ENCODE measurements at places on chromosomes 2 and 18.

- DNase-seq: no peak
Observed at GRCh38 chr2:235055891-235056516, 104.2 kb downstream of the SH3BP4 start.

GRCh38 chr18:58755304-58756010 is 84.2 kb downstream of the MALT1 start:
- no peak for DNase-seq

DNA sequence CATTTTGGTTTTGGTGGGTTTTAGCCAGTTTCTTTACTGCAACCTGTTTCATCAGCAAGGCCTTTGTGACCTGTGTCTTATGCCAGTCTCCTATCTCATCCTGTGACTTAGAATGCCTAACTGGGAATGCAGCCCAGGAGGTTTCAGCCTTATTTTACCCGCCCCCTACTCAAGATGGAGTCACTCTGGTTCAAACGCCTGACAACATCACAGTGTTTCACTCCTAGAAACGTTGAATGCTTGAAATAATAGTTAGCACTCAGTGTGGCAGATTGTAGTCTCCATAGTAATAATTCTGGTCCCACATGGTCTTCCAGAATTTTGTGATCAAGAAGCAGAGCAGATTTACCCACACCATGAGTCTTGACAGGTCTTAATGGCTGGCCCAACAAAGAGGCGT is 159.0 kb upstream of the TRIB2 start:
- no peak for DNase-seq

DNA sequence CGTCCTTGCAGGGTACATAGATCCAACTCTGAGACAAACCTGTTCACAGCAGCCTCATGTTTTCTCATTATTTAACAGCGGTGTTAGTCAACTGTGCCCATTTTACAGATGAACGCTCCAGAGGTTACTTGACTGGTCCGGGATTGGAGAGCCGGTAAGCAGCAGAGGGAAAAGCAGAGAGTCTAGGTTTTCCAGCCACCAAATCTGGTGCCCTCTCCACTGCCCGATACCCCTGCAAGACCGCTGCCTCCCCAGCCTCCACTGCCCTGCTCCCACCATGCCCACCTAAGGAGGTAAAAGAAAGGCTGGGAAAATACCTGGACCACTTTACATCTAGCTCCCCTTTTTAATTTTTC is 51.5 kb downstream of the EIPR1 start:
- DNase-seq: no peak

GRCh38 chr2:4840791-4841190 is 851.4 kb upstream of the SOX11 start:
- DNase-seq: no peak

DNA sequence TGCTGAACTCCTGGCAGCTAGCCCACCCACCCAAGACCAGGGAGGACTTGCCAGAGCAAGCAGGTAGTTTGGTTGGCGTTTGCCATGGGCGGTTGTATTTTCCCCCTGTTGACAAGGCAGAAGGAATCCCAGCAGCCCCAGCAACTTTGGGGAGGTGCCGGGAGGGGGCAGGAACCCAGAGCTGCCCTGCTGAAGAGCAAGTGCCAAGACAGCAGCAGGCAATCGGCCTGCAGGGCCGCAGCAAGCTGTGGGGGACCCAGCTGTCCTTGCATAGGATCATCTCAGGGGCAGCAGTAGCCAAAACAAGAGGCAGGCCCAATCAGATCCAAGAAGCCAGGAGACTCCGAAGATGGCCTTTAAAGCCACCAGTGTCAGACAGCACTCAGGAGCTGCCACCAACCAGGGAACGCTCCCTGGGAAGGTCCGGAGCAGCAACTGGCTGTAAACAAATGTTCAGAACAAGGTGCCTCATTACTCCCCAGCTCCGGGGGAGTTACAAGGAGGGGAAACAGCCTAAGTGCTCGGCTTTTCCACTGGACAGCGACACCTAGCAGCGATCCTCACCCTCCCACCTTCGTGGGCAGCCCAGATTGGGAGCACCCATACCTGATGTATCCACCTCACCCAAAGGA is 2.1 kb downstream of the ST8SIA5 start:
- DNase-seq: no peak

GRCh38 chr2:136243638-136244535 is 125.9 kb upstream of the CXCR4 start:
- DNase-seq: no peak

DNA sequence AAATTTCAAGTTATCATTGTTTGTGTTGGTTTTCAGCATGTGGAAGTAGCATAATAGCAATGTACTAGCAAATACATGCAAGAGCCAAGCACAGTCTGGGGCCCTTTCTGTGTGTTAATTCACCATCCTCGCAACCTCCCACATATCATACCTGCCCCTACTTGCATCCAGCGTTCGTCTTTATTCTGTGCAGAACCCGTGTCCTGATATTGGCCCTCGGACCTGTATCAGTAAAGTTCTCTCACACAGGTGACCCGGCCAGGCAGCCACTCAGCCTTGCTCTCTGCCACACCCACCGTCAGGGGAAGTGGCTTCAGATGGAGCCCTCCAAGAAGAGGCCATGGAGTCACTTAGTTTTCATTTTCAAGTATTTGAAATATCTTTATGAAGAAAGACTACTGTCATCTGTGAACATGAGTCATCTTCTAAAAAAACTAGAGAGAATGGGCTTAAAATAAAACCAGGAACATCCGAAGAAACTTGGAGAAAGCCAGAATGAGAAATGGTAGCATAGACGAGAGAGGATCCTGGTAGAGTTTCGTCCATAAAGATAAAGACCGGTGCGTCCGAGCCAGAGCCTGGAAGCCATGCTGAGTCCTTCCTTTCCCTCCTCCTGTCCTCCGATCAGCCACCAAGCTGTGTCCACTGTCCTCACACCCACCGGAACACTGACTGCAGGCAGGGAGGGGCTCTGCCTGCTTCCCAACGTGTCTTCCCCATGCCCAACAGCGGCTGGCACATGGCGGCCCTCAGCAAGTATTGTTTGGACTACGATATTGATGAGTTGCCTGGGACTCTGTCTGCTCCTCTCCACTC is 57.3 kb upstream of the RPL31 start:
- no peak for DNase-seq

DNA sequence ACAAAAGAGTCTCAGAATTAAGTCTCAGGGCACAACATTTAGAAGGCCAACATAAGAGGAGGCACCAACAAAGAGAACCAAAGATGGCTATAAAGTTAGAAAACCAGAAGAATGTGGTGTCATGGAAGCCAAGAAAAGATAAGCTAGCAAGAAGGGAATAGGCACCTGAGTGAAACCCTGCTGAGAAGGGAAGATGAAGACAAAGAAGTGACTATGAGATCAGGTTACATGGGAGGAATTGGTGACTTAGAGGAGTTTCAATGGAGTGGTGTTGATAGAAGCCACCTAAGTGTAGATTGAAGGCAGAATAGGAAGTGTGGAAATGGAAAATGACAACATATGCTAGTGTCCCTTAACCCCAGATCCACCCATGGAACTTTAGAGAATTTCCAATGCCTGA is 327.6 kb upstream of the KCNJ3 start:
- no peak for DNase-seq

DNA sequence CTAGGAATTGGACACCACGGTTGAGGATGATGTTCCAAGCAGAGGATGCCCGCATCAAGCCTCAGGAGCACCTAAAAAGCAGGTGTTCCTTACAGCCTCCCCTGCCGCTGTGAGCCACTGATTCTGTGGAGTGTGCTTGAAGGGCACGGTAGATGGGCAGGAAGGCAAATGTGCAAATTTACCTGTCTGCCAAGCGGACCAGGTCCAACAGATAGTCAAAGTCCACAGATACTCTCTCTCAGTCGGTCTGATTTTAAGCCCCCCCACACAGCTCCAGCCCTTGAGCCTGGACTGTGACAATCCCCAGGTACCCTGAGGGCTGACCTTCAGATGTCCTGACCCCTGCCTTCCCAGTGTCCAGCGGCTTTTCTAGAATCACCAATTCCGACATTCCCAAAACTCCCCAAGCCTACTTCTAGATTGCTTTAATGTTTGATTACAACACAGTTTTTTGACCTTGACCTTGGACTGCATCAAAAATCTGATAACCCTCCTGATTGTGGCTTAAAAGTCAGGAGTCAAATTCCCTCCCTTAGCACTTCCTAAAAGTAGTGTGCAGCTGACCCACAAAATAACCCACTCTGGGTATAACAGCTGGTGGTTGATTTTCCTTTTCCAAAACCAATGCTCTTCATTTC is 208.8 kb upstream of the NCKAP5 start:
- DNase-seq: no peak

DNA sequence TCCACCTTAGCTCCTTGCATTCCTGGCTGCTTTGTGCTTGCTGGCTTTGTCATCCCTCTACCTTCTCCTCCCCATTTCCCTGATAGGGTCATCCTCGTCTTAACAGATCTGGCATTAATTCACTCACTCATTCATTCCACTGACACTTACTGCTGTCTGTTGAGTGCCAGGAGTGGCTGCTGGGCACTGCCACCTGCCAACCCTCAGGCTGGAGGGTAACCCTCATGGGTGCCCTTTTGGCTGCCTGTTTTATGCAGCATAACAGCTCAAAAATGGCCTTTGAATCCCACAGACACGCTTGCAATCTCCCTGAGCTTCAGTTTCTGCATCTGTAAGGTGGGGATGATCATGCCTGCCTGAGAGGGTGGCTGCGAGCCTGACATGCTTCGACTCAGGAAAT is 25.2 kb downstream of the FHOD3 start:
- no peak for DNase-seq

- DNase-seq: no peak
Observed at GRCh38 chr2:186912979-186913378, 64.0 kb upstream of the ZSWIM2 start.

DNA sequence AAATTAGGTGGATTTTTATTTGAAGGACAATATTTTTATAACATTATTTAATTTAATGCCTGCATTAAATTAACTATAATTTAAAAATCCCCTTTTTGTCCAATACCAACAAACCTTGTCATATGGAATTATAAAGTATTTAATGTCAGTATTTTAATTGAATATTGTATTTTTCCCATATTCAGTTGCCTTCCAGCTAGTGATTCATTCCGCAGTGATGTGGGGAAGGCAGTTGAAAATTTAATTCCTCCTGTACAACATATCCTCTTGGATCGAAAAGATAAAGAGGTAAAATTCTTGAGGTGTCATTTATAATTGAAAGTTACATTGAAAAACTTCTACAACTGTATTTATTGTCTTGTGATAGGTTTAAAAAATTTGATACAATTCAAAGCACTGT is 40.4 kb downstream of the WDR7 start:
- no peak for DNase-seq

DNA sequence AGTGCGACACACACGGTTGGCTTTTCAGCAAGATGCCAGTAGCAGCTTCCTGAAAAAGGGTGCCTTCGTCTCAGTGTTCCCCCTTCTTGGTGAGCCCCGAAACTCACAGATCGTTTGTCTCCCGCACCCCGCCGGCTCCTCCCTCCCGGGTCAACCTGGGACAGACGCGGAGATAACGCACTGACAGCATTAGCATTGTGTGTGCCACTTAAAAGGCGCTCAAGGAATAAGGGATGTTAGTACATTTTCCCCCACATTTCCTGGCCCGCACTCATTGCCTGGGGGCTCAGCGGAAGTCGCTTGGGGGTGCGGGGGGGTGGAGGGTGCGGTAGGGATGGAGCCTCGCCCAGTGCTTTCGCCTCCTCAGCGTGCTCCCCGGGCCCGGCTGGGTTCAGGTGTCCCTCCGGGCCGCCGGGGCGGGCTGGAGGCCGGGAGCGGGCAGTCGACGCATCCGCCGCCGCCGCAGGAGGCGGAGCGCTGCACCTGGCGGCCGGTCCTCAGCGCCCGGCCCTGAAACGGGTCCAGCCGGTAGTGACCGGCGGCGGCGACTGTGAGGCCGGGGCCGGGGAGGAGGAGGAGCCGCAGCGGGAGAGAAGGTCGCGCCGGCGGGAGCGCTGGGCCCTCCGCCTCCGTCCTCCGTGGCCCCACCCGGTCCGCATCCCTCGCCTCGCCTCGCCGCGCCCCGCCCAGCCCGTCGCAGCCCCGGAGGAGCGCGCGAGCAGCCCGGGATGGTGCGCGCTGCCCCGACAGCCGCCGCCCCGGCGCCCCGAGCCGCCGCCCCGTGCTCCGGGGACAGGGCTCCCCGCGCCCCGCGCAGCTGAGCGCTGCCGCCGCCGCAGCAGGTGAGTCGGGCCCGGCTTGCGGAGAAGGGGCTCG is at the start of gene MFSD6:
Gene MFSD6 (plus strand): TSS at position 694 of the 876 bp plus-strand sequence. CDS start 27,675 bp downstream, outside the sequence.
- DNase-seq: peak; percentile 24

DNA sequence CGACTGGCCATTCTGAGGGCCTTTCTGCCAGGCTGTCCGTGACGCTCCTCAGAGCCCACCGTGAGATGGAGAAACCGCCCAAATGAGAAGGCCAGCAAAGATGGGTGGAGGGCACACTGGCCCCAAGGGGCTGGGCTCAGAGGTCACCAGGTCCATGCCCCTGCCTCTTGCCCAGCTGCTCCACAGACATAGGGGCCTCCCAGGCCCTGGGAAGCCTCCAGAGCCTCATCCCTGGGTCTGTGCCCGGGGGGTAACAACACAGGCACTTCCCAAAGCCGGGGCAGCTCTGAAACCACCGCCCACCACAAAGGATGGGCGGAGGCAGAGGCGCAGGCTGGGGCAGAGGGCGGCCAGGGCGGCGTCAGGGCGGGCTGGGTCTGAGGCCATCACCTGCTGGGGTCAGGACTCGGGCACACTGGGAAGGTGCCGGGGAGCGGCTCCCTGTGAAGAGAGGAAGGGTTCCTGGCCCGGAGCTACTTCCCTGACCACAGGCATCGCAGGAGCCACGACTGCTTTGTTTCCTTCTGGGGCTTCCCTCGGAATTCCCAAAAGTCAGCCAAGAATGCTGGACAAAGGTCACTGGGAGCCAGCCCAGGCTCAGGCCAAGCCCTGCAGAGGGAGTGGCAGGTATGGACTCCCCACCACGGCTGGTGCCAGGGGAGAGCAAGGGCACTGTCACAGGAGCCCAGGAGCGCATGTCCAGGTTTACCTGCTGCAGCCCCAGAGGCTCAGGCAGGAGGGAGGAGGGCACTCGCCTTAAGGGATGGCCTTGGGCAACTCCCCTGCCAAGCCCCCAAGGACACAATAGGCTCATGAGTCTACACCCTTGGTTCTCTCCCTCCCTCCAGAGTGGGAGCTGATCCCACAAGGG is 9.4 kb downstream of the CYP26B1 start:
- no peak for DNase-seq

- no peak for DNase-seq
Observed at GRCh38 chr18:58911241-58911640, 46.6 kb downstream of the ZNF532 start.

DNA sequence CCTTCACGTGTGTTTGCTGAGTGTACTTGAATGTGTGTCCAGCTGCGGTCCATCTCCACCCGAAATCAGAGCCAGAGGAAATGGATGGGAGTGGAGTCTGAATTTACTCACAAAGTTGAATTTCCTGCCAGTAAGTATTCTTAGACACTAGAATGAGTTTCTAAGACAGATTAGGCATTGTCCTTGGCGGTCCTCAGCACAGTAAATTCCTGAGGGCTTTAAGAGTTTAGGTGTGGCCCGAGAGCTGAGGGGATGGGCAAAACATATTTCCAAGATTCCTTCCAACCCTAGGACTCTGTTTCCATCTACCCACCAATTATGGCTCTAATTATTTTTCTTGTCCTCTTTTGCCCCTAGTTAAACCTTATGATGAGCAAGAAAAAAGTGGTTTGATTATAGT is 90.3 kb upstream of the PHLPP1 start:
- no peak for DNase-seq

Data from activated CD8-positive, alpha-beta memory T cell treated with anti-CD3 and anti-CD28 coated beads for 4 hours (primary cell).